Muscle of leg (tissue), 16 donors: ENCODE measurements at places on chromosomes 3 and 15. TPM values are rescaled to one million over a fixed set of nuclear protein-coding genes. Genes with fewer than 3 reads are reported as not detected.
A peak's percentile ranks its signal among the peaks of the same experiment; 100 is the strongest.

DNA sequence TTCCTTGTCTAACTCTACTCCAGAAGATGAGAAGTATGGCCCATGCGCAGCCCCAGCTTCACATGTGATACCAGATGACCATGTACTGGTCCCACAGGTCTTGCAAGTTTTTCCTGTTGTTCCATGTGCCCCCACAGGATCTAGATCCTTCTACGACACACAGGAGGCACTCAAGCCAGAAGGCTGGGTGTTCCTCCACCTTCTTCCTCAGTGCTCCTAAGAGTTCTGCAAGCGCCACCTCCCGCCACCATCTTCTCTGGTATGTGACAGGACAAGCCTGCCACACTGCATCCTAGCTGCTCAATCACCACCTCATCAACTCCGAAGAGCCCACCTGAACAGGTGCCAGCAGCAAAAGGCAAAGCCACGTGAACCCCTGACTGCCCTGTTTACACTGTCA, 43.1 kb downstream of the XXYLT1 start:
- no peak for DNase-seq

GRCh38 chr3:136152176-136152843, 43.8 kb downstream of the MSL2 start:
- no peak for DNase-seq

- DNase-seq: no peak
Measured at GRCh38 chr3:159882790-159883779, 105.5 kb upstream of the IL12A start.

- no peak for DNase-seq
Measured at GRCh38 chr3:136772709-136773108, 20.5 kb upstream of the STAG1 start.

DNA sequence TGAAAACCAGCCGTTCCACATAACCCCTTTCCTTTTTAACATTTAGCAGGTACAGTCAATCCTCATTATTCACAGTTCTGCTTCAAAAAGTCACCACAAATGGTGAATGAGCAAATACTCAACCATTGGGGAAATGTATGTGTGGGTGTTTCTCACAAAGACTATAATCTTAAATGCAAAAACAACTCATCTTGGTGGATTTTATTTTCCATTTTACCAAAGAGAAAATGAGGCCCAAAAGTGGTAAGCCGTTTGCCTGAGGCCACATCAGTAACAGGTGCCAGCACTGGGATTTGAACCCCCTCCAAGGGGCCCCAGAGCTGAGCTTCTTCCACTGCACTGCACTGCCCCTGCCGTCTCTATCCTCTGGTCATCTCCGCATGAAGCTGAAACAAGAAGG, 208.8 kb downstream of the OSBPL10 start:
- DNase-seq: no peak

DNA sequence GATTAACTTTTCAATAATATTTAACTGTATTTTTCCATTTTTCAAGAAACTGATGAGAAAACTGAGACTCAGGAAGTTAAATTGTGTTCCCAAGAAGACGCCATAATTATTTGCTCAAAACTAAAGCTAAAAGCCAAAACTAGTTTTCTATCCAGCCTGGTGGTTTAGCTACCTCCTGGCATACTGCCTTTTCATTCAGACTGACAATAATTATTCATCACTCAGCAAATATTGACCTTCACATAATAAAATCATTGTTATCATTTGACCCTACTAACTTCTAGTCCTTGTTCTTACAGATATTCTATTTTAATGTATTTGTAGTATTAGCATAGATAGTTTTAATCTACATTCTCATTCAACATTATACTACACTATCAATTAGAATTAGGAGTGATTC, 210.6 kb upstream of the GADL1 start:
- DNase-seq: no peak

GRCh38 chr15:90617668-90618097, 88.0 kb downstream of the CRTC3 start:
- DNase-seq: no peak

DNA sequence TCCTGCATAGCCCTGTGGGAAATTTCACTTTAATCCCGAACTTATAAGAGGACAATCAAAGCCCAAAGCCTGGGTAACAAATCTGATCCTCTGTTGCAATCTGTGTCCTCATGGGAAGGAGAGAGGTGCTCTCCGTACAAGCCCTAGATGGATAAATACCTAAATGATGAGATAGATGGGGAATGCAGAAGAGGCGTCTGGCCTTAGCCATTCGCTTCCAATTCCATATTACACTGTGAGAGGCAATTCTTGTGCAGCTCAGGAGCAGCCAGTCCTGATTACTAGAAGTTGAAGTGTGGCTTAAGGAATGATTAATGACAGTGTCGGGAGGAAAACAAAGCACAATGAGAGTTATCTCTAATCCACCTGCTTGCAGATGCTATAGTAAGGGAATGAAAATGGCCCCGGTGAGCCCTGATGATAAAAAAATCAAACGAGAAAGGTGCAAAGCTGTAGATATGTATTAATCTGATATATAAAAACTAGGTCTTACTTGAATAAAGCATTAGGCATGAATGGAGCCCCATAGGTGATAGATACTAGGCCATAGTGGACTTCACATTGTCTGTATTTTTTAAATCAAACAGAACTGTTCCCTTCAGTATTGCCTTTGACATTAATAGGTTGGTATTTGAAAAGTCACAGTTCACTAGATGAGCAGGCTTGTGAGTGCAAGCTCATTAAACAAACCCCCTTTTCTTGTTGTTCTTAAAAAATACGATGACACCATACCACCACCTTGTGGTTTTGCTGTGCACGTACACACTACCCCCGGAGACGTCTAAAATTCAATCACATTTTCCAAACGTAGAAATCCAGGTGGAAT, 54.2 kb upstream of the TMCO5A start:
- DNase-seq: peak; percentile 43

DNA sequence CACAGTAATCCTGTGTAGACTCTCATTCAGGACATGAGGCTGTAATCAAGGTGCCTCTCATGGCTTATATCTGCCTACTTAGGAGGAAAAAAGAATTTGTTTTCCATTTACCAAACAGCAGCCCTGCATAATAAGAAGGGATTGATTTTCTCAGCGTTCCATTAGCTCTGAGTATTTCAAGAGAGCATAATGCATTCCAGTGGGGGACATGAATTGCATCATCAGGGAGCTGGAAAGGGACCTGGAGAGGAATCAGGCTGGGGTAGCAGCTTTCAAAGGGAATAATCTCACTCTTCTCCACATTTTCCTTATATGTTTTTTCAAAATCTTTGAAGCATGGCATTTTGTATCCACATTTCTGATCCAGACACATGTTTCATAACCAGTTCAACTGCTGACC, 150.6 kb upstream of the ANKRD28 start:
- no peak for DNase-seq

DNA sequence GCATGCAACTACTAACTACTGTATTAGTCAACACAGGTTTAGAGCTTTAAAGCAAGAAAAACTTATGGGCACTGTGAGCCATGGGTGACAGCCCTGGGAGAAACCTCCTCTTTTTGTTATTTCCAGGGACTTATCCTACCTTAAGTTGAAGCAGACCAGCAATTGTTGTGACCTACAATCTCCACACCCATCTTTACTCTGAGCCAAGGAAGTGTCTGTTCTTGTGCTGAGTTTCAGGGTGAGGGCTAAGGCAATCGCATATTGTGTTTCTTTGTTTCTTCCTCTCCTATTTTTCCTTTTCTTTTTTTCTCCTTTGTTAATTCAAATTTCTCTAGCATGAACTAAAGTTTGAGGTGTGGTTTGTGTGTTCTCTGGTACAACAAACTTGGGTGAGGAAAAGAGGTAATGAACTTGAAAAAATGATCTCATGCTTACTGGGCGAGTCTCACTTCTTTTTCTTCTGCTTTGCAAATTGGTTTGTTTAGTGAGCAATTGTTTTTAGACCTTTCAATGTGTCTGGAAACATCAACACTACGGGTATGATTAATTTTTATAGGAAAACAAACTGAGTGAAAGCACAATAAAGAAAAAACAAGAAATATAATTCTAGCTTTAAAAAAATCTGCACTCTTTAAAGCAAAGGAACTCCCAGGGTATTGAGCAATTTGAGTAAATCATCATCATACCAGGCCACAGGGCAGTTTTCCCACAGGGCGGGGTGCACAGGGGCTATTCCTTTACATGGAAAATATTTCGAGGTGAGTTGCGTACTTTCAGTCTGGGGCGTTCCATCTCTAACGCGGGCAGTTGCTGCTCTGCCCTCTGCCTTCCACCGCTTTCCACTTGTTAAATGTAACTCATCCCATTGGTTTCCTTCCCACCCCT, 2.7 kb downstream of the UPK1B start:
- DNase-seq: no peak

- DNase-seq: no peak
Measured at GRCh38 chr3:11212784-11213183, 58.5 kb downstream of the HRH1 start.

- DNase-seq: peak; percentile 93
Measured at GRCh38 chr15:90402223-90402622, 14.2 kb downstream of the IQGAP1 start.

- DNase-seq: no peak
Measured at GRCh38 chr3:185250247-185250646, 3.6 kb downstream of the EHHADH start.

- peak; percentile 86 for DNase-seq
Measured at GRCh38 chr3:143597774-143598652, 250.3 kb downstream of the SLC9A9 start.

DNA sequence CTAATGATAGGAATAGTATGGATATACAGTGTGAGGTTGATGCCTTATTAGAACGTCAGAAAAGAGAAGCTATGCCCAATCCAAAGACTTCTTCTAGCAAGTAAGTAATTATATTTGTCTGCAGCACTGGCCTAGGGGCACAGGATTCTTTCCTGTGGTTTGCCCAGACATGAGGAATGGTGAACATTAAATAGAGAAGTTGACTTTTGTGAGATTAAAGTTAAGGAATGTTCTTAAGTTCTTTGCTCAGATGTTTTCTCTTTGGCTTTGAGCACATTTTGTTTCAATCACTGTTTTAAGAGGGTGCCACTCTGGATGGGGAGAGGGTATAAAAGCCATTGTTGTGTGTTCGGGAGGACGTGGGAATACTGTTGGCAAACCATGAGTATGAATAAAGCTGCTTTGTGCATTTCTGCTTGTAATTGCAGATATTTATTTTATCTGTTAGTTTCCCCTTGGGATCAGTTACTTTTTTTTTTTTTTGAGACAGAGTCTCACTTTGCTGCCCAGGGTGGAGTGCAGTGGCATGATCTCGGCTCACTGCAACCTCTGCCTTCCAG, 8.3 kb downstream of the KIF23 start:
- DNase-seq: no peak

GRCh38 chr3:40741729-40742128, 217.0 kb downstream of the ZNF621 start:
- DNase-seq: peak; percentile 98

GRCh38 chr3:179658606-179659005, 5.8 kb downstream of the USP13 start:
- peak; percentile 59 for DNase-seq

GRCh38 chr3:50254577-50255250, 14.2 kb upstream of the SEMA3B start:
- DNase-seq: no peak

GRCh38 chr15:91465696-91466095, 365.6 kb downstream of the SV2B start:
- no peak for DNase-seq

DNA sequence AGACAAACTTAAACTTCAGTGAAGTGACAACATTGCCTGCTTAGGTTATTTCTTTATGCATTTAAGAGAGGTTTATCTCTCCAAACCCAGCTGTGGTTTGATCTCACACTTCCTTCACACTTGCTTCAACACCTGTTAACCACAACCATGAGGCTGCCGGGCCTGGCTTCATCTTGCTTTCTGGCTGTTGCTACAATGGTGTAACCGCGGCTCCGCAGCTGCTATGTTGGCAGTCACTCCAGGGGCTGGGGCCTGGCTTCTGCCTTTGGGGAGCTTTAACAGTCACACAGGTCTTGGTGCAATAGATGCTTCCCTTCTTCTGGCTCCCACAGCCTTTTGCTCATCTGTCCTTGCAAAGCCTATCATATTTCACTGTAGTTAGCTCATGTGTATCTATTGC, 72.9 kb upstream of the MNS1 start:
- DNase-seq: peak; percentile 86

- no peak for DNase-seq
Measured at GRCh38 chr3:161148832-161149475, 43.8 kb upstream of the B3GALNT1 start.

DNA sequence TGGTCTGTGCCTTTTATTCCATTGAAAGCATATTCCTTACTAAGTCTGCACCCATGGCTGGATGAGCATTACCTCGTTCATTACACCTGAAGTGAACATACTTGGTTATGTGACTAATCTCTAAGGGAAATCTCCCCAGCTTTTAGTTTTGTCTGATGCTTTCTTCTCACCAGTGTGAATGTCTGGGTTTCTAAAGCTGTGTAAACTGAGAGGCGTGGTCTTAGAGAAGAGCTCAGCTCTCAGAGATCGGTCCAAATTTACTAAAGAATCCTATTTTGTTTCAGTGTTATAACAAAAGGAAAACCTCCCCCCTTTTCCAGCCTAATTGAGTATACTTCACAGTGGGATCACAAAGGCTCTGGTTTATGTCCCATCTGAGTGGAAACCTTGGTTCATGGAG, 352.3 kb downstream of the PTPRG start:
- DNase-seq: peak; percentile 49

- peak; percentile 90 for DNase-seq
Measured at GRCh38 chr3:37993820-37994638, 3.4 kb downstream of the VILL start.

GRCh38 chr3:70731046-70731445, 418.6 kb upstream of the MDFIC2 start:
- no peak for DNase-seq

- no peak for DNase-seq
Measured at GRCh38 chr15:45187578-45187893, 230 bp downstream of the SHF start.

DNA sequence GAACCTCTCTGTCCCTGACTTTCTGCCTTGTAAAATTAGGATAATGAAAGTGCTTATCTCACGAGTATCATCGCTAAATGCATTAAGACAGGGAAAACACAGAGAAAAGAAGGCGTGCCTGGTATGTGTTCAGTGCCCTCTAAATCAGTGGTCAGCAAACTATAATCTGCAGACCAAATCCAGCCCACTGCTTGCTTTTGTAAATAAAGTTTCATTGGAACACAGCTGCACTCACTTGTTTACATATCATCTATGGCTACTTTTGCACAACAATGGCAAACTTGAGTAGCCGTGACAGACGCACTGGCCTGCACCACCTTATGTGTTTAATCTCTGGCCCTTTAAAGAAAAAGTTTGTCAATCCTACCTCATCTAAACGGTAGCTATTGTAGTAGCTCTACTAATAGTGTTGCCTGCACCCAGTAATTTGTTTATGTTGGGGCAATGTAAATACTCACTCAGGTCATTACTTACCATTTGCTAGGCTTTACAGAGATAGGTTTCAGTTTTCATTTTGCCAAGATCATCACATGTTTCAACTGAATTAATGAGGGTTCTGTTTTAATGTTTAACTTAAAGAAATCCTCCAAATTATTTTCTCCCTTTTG, 229.4 kb downstream of the FEZF2 start:
- no peak for DNase-seq

Gene CLEC3B
- polyA plus RNA-seq: 92.6 TPM

Gene CACNA1D
- polyA plus RNA-seq: 0.97 TPM

Gene C3orf20
- 0.11 TPM for polyA plus RNA-seq

Gene TEX55
- polyA plus RNA-seq: not detected

Gene NR2E3
- polyA plus RNA-seq: 3.4 TPM

Gene EPHA3
- polyA plus RNA-seq: 26.3 TPM

Gene ITIH1
- polyA plus RNA-seq: not detected

Gene VPS39
- 51.0 TPM for polyA plus RNA-seq

Gene CD86
- polyA plus RNA-seq: 3.0 TPM

Gene ANKRD63
- 0.22 TPM for polyA plus RNA-seq
